Dermis blood vessel endothelial cell (primary cell): ENCODE measurements at places on chromosomes 2 and 18.
A peak's percentile ranks its signal among the peaks of the same experiment; 100 is the strongest.

GRCh38 chr2:225637259-225637658 lies 237.7 kb downstream of the NYAP2 start:
- no peak for DNase-seq

DNA sequence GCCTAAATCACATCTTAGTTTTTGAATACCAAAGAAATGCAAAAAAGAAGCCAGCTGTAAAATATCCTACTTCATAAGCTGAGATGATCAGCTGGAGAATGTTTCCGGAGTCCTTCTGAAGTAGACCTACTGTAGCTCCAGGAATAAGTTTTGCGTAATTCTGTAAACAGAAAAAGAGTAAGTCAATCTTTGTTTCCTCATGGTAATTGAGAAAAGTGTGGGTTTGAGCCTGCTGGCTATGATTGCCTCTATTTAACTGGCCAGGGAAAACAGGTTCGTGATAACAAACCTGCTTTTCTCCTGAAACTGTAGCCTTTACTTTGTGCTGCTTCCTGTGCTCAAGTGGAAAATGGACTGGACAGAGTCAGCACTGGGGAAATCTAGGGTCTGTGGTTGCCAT lies 58.2 kb downstream of the ITGB6 start:
- no peak for DNase-seq

DNA sequence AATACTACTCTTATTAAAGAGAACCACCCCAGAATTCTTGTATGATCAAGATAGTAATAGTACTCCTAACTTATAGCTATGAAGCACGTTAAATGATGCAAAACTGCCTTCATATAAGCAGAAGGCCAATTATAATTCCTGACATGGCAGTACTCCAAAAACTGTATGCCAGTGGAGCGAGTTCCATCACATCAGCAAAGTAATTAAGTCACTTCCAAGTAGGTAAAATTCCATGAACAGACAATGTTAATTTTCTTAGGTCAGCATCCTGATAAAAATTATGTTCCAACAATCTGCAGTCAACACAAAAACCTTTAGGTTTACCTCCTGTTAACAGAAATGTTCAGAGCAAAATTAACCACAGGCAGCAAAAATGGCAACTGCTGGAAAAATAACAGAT lies 136.7 kb downstream of the CDH2 start:
- no peak for DNase-seq

- no peak for DNase-seq
These were observed 17.5 kb downstream of the VRK2 start for GRCh38 chr2:58064086-58064485.

DNA sequence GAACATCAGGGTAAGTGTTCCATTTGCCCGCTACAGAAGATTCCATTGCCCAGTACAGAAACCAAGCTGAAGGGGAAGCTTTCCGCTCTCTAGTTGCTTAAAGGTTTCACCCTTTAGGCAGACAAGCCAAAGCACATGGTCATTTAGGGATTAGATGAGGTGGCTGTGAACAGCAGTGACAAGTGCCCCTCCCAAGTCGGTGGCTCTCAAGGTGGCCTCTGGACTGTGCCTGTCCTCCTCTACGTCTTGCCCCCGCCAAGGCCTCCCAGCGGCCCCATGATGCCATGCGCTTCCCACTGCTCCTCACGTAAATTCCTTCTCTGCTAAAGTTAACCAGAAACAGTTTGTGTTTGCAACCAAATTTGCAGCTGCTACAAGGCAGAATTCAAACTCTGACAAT lies 24.2 kb upstream of the PTPN4 start:
- no peak for DNase-seq

- DNase-seq: no peak
These were observed 8.9 kb downstream of the ECEL1 start for GRCh38 chr2:232478571-232479340.

DNA sequence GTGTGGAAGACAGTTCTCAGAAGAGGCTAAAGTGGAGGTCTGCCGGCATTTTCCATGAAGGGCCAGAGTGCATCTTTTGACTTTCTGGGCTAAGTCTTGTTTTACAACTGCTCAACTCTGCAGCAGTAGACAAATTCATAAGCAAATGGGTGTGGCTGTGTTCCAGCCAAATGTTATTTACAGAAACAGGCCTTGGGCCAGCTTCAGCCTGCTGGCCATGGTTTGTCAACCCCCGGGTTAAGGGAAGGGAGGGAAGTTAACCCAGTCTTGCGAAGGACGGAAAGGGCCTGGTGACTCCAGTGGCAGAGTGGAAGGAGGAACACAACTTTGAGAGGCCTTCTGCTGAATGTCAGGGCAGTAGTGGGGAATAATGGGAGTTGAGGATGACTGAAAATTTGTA lies 34.3 kb upstream of the NCKAP5 start:
- no peak for DNase-seq

DNA sequence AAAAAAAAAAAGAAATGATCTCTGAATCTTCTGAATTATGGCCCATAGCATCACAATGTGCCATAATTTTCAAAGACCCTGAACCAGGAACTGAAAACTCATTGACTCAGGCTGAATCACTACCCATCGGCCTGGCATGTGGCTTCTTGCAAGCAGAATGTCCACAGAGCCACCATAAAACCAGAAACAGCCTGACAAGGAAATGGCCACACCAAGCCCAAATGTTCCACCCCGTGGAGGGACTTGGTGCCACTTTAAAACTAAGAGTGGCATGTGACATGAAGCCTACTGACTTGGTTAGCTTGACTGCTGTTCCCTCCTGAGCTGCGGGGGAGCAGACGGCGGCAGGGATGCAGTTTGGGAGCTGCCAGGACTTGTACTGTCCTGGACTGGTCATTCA lies 71.2 kb upstream of the RBM44 start:
- DNase-seq: peak; percentile 49

DNA sequence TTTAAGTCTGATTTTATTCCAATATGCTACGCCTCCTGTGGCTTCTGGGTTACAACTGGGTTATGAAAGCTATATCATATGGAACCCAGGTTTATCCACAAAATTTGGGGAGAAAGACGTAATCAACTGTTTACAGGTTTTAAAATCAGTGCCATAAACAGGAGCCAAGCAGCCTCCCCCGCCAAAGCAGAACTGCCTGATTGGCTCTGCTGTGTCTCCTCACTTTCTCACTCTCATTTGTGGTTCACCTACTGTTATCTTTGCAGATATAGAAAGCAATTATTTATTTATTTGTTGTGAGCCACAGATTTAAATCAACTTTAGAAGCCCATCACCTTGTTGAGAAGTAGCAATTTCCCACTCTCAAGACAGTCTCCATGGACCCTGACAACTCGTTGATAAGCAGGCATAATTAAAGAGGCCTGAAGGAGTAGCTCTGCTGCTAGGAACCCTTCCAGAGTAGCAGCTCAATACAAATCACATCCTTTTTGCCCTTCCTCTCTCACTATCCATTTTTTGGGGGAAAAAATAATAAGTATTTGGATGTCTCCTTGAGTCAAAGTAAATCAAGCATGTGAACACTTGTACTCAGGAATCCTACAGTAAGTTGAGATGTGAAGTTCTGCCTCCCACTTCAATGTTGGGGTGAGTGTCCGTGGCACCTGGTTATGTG lies 191.0 kb upstream of the CCDC150 start:
- no peak for DNase-seq

- DNase-seq: no peak
These were observed 367.9 kb downstream of the THSD7B start for GRCh38 chr2:137133225-137133624.

- no peak for DNase-seq
These were observed 7.2 kb upstream of the SFXN5 start for GRCh38 chr2:73078457-73079411.

DNA sequence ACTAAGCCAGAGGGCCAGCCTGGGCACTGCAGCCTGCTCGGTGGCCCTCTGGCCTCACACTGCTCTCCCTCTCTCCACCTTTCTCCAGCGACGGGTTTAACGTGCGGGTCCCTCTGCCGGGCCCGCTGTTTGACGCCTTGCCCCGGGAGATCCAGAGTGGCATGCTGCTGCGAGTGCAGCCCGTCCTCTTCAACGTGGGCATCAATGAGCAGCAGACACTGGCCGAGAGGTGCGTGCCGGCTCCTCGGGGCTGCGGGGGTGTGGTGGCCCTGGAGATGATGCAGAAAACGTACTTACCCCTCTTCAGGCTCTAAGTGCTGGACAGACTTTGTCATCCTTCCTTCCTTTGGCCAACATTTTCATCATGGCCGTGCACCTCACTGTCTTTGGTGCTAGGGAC lies 42.4 kb downstream of the COA5 start:
- no peak for DNase-seq

GRCh38 chr2:8587251-8587791 lies 94.5 kb upstream of the ID2 start:
- no peak for DNase-seq

GRCh38 chr2:63926815-63927214 lies 85.1 kb downstream of the UGP2 start:
- no peak for DNase-seq

DNA sequence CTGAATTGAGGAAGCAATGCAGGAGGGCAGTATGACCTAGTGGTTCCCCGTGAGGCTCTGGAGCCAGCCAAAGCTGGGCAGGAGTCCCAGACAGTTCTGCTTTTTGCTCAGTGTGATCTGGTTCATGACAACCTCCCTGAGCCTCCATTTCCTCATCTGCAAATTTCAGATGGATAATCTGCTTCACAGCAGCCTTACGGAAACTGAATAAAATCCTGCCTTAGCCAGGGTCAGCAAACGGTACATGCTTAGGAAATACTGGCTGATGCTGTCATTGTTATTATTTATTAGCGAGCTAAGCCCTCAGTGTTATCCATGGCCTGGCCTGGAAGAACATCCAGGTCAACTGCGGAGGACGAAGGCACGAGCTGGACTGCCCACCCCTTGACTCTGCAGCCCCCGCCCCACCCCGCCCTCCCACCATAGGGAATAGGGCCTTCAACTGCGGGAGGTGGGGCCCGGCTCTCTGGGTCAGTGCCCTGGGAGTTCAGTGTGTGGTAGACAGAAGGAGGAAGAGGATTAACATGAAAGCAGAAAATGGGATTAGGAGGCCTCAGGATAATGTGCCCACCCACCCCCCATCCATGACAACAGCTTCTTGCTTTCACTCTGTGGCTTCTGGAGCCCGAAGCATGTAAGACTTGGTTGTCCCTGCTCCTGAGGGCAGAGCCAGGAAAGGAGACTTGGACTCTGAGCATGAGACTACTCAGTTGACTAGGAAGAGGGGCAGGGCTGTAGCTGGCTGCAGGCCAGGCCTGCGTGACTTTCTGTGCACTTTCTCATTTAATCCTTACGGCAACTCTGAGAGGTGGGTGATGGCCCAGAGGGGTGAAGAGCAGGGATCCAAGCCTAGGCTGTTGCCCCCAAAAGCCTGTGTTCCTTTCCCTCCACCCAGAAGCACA lies 13.1 kb downstream of the PKDCC start:
- DNase-seq: no peak
